NCI-H187 (cell line): ENCODE measurements at places on chromosomes 13 and 19.

DNA sequence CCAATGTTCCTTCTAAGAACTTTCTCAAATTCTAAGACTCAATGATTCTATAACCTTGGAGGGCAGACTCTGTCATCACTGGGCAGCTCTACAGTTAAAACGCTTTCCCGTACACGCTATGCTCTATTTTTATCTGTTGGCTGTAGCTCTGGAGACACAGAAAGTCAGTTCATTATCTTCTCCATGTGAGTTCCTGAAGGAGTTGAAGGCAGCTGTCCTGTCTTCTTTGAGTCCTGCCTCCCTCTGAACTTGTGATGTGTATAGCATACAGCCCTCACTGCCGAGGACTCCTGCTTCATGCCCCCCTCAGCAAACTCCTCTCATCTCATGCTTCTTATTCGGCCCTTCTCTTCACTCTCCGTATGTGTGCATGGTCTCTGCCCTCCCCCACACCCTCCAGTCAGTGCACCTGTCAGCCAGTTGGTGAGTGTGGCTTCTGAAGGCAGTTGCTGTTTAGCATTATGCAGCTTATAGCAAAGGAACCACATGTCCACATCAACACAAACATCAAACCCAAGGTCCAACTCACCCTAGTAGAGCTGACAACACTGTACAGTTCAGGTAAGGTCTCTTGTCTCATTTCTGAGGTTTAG lies 504.9 kb downstream of the DIAPH3 start:
- no peak for DNase-seq

DNA sequence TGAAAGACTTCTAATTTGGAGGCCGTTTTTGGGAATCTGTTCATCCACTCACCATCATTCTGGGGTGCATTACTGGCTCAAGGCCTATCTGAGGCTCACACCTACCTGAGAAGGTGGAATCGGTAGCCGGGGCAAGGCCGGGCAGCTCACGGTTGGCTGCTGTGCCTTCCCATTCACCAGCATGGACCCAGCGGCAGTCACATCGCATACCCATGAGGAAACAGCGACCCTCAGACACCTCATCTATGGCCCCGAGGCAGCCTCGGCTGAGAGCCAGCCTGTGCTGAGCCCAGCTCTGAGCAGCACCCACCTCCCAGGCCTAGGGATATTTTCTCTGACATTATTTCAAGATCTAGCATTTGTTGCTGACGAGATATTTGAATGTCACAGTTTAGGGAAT lies 130.5 kb downstream of the ATP11A start:
- no peak for DNase-seq

GRCh38 chr19:20968092-20968491 lies 45.0 kb downstream of the ZNF85 start:
- DNase-seq = no peak

- DNase-seq = no peak
Observed at GRCh38 chr19:8163759-8164158, 14.4 kb upstream of the FBN3 start.

DNA sequence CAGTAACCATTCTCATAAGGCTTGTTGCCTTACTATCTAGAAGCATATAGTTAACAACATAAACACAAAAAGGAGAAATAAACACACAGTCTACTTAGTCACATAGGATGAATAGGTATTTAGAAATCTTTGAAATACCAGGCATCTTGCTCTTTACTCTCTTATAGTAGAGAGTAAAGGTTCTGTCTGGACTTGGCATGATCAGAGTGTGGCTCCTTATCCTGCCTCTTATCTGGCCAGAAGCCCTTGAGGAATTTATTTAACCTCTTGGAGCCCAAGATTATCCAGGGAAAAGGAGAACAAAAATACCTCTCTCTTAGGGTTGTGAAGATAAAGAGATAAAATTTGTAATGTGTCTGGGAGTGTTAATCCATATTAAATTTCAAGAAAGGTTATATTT lies 100.2 kb upstream of the MBNL2 start:
- no peak for DNase-seq

DNA sequence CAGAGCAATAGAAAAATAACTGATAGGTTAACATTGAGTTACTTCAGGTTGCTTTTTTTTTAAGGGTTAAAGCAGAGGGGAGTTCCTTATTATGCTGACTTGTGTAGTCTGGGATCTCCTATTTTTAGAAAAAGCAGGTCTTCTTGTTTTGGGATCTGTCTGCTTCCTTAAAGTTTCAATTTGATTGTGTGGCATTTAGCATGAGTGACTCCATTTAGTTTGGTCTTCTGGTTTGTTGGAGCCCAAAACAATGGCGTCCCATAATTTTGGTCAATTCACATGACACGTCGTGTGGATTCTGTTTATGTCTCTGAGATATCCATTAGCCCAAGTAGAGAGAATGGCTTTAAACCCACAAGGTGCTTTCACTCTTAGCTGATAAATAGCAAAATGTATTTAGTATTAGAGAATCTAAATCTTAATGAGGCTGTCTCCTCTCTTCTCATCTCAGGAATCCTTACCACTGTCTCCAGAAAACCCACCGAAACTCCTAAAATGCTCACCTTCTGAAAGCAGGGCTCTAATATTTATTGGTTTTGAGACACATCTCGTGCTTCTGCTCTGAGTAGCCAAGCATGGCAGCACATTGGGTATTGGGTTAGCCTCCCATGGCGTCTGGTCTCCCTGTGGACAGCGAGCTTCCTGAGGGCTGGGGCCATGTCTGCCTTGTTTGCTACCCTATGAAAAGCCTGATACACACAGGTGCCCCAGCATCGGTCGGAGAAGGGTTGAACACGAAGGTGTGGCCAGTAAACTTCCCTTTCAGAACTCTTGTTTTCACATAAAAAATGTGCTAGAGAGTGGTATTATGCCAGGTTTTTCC lies 67.2 kb upstream of the GPR183 start:
- DNase-seq = no peak

DNA sequence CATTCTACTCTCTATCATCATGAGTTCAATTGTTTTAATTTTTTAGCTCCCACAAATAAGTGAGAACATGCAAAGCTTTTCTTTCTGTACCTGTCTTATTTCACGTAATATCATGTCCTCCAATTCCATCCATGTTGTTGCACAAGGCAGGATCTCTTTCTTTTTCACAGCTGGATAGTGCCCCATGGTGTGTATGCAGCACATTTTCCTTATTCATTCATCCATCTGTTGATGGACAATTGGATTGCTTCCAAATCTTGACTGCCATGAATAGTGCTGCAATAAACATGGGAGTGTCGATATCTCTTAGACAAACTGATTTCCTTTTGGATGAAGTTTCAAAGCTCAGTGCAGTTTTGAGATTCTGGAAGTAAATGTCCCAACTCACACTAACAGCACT lies 326.9 kb downstream of the FGF9 start:
- no peak for DNase-seq

GRCh38 chr19:5337708-5338655 lies 2.6 kb downstream of the PTPRS start:
- no peak for DNase-seq

GRCh38 chr19:29324717-29325116 lies 111.8 kb upstream of the UQCRFS1 start:
- no peak for DNase-seq

GRCh38 chr19:5292822-5293611 lies 47.6 kb downstream of the PTPRS start:
- no peak for DNase-seq

DNA sequence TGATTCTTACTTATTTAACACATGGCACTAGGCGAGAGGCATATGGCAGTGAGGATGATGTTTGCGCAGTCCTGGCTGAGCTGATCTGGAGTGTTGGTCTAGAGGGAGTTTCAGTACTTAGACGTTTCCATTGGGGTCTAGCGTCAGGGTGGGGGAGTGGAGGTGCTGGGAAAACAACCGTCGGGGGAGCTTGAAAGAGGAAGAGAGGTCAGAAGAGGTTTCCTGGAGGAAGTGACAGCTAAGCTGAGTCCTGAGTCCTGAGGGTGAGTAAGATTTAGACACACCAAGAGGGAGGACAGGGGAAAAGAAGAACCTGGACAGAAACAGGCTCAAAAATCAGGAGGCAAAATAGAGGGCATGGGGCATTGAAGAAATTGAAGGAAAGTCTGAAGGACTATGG lies 81.4 kb downstream of the ALOX5AP start:
- no peak for DNase-seq

- DNase-seq = no peak
Observed at GRCh38 chr19:10180459-10180858, 14.3 kb downstream of the DNMT1 start.

DNA sequence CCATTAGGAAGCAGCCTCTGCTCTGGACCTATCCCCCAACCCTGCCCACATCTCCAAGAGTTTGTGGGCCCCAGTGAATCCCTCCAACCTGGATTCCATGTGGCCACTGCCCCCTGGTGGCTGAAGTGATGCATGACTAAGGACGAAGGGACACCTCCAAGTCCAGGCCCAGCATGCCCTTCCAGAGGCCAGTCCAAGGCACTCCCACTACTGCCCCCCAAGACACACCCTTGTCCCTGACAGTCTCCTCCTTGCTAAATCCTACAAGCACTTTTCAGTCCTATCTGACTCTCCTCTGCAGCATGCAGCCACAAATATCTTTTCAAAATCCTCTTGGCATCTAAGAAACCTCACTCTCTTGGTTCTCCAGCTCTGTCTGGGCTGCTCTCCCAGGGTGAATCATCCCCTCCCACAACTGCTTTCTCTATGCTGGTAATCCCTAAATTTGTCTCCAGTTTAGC lies 33.0 kb downstream of the DEDD2 start:
- peak; percentile 64 for DNase-seq

GRCh38 chr13:78487707-78488106 lies 115.6 kb downstream of the POU4F1 start:
- DNase-seq = no peak

- DNase-seq = peak; percentile 81
Observed at GRCh38 chr19:3276341-3276799, 51.9 kb downstream of the CELF5 start.

GRCh38 chr13:32969516-32969941 lies 46.7 kb upstream of the KL start:
- no peak for DNase-seq

DNA sequence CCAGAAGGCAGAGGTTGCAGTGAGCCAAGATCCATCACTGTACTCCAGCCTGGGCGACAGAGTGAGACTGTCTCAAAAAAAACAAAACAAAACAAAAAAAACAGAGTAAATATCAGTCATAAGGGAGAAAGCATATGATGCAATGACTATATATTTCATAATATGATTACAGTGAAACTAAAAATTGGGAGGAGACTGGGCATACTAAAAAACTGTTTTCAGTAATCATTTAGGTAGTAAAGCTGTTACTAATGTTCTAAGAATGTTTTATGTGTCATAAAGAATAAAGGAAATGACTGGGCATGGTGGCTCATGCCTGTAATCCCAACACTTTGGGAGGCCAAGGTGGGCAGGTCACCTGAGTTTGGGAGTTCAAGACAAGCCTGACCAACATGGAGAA lies 15.9 kb downstream of the ZNF573 start:
- DNase-seq = no peak

DNA sequence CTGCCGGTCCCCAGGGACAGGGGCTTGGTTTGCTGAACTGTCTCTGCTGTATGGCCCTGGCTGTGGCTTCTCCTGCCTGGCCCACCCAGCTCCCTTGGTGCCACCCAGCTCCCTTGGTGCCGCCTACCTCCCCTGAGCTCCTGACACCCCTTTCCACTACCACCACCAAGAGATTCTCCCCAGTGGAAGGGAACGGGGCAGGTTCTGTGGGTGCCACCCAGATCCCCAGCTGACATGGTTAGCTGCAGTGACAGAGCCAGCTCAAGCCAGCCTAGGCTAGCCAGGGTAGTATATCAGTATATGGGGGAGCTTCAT lies 28.5 kb upstream of the POP4 start:
- DNase-seq = no peak

DNA sequence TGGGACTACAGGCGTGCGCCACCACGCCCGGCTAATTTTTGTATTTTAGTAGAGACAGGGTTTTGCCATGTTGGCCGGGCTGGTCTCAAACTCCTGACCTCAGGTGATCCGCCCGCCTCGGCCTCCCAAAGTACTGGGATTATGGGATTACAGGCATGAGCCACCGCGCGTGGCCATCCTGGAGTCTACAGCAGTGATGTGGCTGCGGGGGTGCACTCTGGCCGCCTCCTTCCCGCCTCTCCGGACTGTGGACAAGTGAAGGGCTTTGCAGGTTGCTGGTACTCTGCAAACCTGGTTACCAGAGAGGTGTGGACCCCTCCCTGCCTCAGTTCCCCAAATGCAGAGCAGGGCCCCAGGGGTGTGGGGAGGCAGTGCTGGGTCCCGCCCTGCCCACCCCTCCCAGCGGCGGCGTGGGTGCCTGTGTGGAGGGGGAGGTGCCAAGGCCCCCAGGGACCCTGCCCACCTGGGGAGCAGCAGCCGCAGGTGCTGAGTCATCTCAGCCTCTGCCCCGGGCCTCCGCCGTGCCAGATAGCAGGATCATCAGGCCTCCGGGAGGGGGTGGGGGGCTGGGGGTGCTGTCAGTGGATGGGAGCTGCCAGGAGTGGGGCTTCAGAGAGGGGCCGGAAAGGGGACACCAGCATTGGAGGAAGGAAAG lies 23.1 kb downstream of the ARID3A start:
- DNase-seq = no peak

GRCh38 chr13:30463787-30464495 lies 1.8 kb downstream of the HMGB1 start:
- no peak for DNase-seq

DNA sequence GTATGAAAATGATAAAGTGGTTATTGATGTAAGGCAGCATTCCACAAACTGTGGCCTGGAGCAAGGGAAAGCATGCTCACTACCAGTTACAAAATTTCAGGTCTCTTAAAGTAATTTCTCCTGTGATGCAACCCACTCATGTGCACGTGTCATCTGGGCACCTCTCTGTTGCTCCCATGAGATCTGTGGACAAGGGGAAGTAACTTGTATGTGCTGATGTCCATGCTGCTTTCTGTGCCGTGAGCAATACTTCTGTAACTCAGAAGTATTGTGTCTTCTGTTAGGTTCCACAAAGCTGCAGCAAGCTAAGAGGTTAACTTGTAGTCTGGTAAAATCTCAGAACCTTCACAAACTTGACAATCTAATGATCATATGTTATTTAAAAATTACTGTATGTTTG lies 930.0 kb upstream of the SLITRK6 start:
- no peak for DNase-seq

GRCh38 chr19:48934837-48935236 lies 1.3 kb downstream of the DHDH start:
- DNase-seq = no peak

DNA sequence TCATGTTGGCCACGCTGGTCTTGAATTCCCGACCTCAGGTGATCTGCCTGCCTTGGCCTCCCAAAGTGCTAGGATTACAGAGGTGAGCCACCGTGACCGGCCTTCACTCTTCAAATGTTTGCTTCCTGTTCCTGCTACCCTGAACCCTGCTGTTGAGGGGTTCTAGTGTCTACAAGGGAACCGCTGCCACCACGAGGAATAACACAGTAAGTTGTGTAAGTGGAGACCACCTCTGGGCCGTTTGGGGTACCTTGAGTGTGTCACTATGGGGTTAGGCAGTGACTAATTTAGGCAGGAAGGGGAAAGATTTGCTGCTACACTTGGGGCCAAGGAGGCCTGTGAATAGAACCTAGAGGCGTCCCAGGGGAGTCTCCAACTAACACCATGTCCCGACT lies 2.2 kb upstream of the MYADM start:
- DNase-seq = no peak

DNA sequence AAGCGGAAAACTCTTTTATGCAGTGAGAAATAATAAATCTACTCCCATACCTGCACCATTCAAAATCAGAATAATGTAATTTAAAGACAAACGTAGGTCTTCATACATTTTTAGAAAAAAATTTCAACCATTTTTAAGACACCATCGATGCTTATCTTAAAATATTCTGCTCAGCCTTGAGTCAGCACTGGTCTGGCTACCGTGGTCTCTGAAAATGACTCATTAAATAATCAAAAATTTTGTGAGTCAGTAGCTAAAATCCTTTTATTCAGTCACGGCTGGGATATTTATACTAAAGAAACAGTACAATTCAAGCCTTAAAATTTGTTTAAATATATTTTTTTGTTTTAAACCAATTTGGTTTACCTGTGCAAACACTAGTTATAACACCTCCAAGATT lies 2862.8 kb upstream of the PCDH20 start:
- DNase-seq = no peak
